Stimulated activated CD8-positive, alpha-beta memory T cell treated with anti-CD3 and anti-CD28 coated beads, Interleukin-7, amount 100 ng/mL, for 48 hours (primary cell): ENCODE measurements at places on chromosomes 1 and 21.

DNA sequence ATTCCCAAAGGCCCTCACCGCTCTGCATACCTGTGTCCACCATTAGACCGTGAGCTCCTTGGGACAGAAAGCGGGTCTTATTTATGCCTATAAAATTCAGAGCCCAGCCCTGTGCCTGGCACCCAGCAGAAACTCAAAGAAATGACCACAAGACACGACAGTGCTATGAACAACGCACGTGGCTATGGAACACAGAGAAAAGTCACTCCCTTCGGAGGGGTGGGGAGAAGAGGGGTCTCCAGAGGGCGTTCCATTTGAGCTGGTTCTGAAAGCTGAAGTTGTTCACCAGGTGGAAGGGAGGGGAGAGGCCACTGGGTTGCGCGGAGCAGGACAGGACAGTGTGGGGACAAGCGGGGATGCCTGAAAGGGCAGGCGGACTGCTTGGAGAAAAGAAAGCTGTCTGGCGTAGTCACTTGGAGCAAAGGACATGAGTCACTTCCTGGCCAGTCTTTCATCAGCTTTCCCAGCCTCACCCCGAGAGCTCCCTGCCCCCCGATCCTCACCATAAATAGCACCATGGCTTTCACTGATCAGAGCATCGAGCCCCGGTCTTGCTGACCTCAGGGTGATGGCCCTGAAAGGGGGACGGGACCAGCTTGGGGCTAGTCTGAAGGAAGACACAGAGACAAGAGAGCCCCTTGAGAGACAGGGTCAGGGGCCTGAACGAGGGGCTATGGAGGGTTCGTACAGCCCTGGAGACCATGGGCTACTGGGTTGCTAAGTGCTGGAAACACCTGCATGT, 28.5 kb downstream of the ECE1 start:
- no peak for DNase-seq

GRCh38 chr1:67818725-67819301, 14.5 kb downstream of the GNG12 start:
- no peak for DNase-seq

GRCh38 chr1:40795811-40796586, 12.4 kb downstream of the KCNQ4 start:
- DNase-seq: no peak

DNA sequence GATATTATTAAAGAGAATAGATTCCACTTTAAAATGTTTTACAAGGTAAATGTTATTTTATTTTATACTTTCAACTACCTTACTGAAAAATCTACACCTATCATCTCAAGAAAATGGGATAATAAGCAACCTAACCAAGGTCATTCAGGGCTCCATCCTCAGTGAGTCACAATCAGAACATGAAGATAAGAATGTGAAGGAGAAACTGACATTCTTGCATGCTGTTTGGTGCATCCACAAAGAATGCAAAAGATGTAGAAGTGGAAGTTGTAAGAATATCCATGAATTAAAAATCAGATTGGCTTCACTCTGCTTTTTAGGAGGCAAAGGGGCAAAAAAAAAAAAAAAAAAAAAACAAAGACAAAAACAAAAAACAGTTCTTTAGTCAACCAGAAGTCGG, 6.5 kb downstream of the WARS2 start:
- no peak for DNase-seq

GRCh38 chr1:88730132-88730675, 46.1 kb downstream of the PKN2 start:
- no peak for DNase-seq

DNA sequence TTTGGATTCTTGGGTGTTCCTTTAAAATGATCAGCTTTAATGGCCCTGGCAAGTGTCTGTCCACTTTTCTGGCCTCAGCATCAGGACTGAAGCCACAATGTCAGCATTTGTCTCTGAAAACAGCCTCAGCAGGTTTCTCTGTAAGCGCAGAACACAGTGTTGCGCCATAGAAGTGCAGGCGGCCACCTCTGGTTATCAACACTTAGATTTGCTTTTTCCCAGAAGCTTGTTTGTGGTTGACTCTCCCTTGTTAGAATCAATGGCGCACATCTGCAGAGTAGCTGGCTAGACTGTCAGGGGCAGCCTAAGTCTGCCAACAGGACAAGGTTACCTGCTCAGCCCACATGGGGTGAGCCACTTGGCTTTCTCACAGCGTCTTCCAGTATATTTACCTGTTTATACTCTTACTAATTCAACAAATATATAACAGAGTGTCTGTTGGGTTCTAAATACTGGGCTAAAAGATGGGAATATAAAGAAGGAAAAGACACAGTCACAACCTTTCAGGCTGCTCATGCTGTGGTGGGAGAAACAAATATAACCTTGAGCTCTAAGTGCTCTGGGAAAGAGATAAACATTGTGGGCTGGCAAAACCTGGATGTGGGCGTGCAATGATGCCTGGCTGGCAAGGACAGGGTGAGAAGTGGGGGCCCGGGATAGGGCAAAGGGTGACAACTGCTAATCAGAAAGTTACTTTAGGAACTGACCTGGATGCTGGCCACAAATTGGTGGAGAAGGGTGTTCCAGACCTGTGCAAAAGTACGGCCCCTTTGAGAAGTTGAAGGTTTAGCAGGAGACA, 149.3 kb upstream of the KIAA0040 start:
- DNase-seq: no peak

DNA sequence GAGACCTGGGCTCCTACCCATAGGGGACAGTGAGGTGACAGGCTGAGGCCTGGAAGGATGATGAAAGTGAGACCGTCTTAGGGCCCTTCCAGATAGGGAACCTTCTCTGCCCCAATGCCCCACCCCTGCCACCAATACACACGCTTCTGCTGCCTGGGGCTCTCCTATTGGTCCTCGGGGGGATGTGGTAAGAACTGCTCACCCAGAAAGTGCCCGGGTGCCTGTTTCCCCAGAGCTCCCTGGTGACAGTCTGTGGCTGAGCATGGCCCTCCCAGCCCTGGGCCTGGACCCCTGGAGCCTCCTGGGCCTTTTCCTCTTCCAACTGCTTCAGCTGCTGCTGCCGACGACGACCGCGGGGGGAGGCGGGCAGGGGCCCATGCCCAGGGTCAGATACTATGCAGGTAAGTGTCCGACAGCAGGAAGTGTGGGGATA, 948 bp downstream of the SEMA4A start:
- DNase-seq: peak; percentile 83

DNA sequence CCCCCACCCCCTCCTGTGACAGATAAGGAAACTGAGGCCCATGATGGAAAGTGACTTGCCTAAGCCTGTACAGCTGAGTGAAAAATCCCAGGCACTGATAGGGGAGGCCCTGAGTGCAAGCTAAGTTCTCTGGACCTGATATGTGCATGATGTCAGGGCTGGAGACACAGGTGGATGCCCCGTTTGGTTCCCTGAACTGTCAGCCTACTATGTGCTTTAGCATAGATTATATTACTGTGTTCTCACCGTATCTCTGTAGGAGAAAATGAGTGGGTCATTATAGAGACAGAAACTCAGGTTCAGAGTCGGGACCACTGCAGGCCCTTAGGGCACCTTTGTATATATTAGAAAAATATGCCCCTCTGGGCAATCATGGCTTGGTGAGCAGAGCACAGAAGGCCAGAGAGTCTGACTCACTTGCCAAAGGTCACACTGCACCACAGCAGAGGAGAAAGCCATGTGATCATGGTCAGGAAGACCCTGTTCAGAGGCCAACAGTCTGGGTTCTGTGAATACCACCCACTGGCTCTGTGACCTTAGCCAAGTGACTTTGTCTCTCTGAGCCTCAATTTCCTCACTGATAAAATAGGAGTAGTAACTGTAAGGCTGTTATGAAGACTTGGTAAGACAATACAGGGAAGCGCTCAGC, 145.8 kb upstream of the WNT4 start:
- DNase-seq: no peak

GRCh38 chr1:53685272-53686051, 53.5 kb downstream of the GLIS1 start:
- DNase-seq: no peak

DNA sequence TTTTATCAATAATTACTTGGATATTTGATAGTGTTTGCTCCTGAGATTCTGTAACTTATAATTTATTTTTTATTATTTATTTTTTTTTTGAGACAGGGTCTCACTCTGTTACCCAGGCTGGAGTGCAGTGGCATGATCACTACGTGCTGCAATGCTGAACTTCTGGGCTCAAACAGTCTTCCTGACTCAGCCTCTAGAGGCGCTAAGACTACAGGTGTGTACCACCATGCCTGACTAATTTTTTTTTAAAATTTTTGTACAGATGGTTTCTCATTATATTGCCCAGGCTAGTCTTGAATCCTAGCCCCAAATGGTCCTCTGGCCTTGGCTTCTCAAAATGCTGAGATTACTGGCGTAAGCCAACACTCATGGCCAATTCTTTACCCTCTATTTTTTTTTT, 845.5 kb upstream of the ADGRL4 start:
- DNase-seq: no peak

- DNase-seq: no peak
Observed at GRCh38 chr1:16109571-16109970, 36.1 kb upstream of the FAM131C start.

DNA sequence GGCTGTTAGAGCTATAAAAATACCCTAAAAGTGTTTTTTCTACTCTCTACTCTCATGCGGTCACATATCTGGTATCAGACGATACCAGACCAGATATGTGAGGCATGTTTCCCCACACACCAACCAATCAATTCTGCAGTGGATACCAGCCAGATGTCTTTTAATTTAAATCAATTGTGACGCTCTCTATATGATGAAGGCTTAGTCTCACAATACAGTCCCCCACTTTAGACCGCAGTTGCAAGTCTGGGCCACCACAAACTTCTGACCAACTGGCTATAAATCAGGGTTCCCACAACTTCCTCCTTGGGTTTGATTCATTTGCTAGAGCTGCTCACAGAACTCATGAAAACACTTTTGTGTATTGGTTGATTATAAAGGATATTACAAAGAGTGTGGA, 586.1 kb upstream of the ZP4 start:
- DNase-seq: no peak

- no peak for DNase-seq
Observed at GRCh38 chr1:955474-955873, 3.6 kb downstream of the NOC2L start.

- no peak for DNase-seq
Observed at GRCh38 chr1:232844791-232845190, 39.6 kb downstream of the MAP10 start.

GRCh38 chr21:31609081-31609480, 50.4 kb upstream of the SOD1 start:
- no peak for DNase-seq

DNA sequence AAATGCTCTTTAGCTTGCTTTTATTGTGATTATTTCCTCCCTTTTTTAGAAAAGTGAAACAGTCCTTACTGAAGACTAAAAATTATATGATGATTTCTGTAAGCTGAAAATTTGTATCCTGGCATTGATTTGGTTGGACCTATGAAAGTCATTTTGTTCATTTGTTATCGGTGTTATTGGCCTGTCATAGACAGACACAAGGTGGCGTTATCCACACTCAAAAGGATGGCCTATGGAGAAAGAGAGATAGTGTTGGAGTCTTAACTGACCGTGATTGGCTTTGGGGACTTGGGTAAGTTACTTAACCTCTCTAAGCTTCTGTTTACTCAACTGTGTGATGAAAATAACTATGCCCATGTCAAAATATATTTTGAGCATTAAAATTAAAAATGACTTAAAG, 203.6 kb upstream of the CHODL start:
- DNase-seq: no peak

- no peak for DNase-seq
Observed at GRCh38 chr1:6275826-6276782, 15.2 kb upstream of the GPR153 start.

DNA sequence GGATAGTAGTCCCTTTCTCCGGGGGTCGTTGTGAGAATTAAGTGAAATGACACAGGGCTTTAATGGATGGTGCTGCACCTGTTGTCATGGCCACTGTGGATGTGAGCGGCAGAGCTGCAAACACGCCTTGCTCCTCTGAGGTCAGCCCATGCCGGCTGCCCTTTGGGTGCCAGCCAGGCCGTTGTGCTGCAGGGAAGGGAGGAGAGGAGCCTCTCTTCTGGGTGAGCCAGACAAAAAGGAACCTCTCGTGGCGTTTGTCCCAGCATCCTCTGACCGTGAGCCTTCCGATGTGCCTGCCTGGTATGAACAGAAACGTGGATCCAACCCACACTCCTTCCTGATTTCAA, 383.0 kb upstream of the VAMP3 start:
- no peak for DNase-seq

GRCh38 chr1:198543670-198544260, 3.3 kb upstream of the ATP6V1G3 start:
- DNase-seq: no peak

DNA sequence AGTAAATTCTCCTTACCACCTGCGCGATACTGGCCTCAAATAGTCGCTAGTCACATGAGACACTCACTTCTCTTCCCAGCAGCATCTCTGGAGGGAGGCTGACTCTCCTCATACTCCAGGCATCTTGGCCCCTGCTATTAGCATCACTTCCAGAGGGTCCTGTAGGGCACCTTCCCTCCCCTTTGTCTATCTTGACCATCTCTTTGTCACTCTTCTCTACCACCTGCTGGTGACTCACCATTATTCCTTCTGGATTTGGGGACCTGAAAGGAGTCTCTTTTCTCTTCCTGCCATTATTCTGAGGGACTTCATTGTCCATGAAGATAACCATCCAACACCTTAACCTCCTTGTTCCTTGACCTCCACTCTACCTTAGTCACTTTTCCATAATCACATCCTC, 31.7 kb upstream of the GPR37L1 start:
- DNase-seq: no peak

GRCh38 chr1:183164340-183164739, 21.7 kb upstream of the LAMC2 start:
- DNase-seq: no peak

DNA sequence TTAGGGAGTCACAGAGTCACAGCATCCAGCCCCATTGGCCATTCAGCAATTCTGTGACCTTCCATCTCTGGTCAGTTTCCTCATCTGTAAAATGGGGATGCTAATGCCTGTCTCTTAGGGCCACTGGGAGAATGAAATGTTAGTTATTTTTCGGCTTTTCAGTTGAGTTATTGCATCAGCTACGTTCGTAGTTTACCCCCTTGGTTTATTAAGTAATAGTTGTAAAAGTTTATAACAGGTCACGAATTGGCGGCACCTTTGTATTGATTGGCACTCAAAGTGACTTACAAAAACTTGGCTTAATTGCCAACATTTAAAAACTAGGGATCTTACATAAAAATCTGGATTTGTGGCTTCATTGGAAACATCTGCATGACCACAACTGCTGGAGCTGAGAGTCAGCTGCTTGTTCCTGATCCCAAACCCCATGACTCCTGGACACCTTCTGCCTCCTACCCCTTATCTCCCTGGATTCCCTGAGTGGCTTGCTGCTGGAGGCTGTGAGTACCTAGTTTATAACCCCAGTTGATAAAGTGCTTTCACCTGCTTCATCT, 23.0 kb upstream of the SLC1A7 start:
- no peak for DNase-seq

DNA sequence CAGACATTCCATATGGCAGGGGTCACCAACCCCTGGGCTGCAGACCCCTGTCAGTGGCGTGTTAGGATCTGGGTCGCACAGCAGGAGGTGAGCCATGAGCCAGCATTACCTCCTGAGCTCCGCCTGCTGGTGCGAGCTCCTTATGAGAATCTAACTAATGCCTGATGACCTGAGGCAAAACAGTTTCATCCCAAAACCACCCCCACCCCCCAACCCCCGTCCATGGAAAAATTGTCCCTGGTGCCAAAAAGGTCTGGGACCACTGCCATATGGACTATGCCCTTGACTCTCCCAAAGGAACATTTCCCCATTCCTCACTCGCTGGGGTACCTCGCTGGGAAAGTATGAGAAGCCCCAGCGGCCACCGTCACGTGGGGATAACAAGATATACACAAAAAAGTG, 6.4 kb upstream of the CPT2 start:
- DNase-seq: no peak
